ENCODE measurements at places on chromosomes 2 and 18.
A peak's percentile ranks its signal among the peaks of the same experiment; 100 is the strongest.

GRCh38 chr2:102142829-102143449, 393 bp downstream of the IL1R1 start:
- no peak for DNase-seq

DNA sequence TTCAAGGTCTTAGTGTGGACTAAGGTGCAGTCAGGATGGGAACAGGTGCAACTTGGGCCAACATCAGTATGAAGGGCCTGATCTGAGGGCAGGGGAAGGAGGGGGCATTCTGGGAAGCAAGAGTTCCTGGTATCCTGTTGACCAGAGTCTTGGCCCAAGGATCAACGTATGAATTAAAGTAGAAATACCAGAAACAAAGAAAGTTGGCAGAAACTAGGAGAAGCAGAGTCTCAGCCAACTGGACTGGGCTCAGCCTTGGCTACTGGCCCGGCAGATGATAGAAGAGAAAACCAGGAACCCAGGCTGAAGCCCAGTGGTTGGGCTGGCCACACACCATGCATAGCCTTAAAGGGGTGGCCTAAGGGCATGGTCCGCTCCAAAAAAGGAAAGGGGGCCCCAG, 2.3 kb downstream of the CETN1 start:
- no peak for DNase-seq

DNA sequence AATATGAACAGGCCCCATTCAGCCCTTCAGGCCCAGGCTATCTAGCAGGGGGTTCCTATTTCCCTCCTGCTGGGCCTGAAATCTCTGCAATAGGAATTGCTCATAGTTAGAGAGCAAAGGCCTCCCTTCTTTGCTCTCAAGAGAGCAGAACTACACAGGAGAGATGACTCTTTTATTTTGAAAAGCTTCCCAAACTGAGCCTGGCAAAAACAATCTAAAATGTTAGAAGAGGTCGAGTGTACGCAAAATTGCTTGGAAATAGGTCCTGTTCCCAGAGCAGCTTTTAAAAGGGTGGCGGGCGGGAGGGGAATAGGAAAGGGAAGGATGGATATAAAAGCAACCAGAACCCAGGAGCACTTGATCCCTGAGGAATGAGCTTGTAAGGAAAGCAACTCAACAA, 68.4 kb upstream of the APCDD1 start:
- DNase-seq, result no peak

- no peak for DNase-seq
Observed at GRCh38 chr2:207635468-207636200, 10.4 kb upstream of the METTL21A start.

- no peak for DNase-seq
Observed at GRCh38 chr2:179277429-179278196, 13.0 kb upstream of the SESTD1 start.

DNA sequence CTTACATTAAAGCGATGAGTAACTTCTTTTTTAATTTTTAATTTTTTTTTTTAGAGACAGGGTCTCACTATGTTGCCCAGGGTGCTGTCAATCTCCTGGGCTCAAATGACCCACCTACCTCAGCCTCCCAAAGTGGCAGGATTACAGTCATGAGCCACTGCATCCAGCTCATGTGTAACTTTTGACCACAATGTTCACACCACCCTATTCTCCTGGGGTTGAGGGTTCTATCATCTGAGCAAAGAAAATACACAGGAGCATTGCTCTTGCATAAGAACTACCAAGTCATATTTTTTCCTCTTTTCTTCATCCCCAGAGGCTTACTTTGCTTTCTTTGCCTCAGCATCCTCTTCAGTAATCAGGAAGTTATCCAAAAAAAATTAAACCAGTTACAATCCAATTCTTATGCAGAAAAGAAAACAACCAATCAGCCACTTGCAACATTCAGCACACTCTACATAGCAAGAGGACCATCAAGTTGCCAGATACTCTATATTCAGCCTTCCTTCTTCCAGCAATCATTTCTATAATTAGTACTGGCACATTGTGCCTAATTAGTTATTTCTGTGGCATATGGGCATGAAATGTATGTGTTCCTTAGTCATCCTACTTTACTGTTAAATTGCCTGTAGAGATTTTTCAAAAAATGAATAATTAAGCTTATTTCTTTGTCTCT, 345.6 kb downstream of the AKAIN1 start:
- no peak for DNase-seq

- peak; percentile 50 for DNase-seq
Observed at GRCh38 chr2:79887747-79888374, 375.0 kb downstream of the CTNNA2 start.

DNA sequence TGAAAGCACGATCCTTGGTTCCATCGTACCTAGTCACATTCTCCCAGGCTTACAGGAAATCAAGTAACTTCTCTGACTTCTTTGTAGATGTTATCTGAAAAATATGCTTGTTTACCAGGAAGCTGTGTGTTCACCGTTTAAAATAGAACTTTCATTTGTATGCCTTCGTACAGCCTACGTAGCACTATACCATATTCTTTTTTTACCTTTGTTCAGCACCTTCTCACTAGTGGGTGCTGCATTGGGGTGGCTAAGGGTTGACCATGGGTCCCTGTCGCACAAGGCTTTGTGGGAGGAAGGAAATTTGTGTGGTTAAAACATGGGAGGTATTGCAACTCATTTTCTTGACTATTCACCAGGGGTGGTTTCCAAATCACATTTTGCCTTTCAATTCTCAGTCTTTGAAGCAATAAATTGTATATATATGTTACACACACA, 16.6 kb downstream of the MALT1 start:
- no peak for DNase-seq

GRCh38 chr2:226329180-226329579, 470.4 kb downstream of the IRS1 start:
- DNase-seq, result no peak

GRCh38 chr2:25585189-25585588, 88.2 kb downstream of the DTNB start:
- no peak for DNase-seq

DNA sequence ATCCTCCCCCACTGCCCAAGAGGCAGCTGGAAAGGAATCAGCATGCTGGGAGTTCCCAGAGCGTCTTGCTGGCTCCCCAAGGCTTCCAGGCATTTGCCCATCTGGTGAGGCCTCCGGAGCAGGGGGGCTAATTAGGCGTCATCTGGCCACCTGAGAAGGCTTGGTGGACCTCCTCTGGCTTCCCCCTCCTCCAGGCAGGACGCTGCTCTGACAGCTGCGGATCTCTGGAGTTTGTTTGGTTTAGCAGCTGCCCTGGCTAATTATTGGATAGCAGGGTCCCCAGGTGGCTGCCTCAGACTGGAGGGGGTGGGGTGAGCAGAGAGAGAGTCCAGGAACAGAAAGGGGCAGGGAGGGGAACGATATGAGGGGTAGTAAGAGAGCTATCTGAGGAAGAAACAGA, 425.2 kb upstream of the MEX3C start:
- DNase-seq, result peak; percentile 14

GRCh38 chr18:907115-907884, 2.6 kb downstream of the ADCYAP1 start:
- peak; percentile 67 for DNase-seq

GRCh38 chr2:182240862-182241371, 185.9 kb downstream of the PDE1A start:
- DNase-seq, result peak; percentile 25

DNA sequence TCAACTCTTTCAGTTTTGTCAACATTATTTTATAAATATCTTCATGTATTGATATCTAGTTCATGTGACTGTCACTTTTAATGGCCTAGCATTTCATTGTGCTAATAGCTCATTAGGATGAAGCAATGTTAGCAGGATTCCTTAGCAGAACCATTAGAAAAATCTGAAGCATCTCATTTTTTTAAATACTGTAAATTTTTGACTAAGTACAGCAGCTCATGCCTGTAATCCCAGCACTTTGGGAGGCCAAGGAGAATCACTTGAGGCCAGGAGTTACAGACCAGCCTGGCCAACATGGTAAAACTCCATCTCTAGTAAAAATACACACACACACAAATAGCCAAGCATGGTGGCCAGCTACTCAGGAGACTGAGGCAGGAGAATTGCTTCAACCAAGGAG, 15.6 kb upstream of the ANTXR1 start:
- DNase-seq, result no peak

DNA sequence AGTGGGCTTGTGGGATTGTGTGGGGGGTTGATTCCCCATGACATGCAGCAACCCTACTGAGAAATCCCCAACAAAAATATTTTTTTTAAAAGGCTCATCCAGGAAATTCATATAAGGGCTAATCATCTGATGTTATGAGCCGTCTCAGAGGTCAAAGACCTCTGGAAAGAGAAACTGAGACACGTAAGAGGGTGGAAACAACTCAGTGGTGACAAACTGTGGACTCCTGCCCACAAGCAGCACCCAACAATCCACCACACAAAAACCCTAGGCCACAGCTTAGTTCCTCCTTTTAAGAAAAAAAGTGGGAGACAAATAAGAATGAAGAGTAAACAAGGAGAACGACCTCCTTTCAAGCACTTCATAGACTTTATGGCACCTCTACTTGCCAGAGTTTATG, 1096.1 kb upstream of the NRXN1 start:
- DNase-seq, result no peak

DNA sequence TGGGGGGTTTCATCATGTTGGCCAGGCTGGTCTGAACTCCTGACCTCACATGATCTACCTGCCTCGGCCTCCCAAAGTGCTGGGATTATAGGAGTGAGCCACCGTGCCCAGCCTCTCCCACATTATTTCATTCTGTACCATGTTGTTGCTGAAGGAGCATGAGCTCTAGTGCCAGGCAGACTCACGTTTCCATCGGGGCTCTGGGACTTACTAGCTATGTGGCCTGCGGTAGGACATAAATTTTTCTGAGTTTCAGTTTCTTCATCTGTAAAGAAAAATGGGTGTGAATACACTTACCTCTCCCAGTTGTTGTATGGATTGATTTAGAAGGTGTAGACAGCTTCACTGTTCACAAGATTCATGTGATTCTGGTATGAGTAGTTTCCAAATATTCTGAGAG, 30.8 kb upstream of the CCL20 start:
- no peak for DNase-seq

GRCh38 chr2:241959751-241960269, 90.3 kb downstream of the RTP5 start:
- no peak for DNase-seq

DNA sequence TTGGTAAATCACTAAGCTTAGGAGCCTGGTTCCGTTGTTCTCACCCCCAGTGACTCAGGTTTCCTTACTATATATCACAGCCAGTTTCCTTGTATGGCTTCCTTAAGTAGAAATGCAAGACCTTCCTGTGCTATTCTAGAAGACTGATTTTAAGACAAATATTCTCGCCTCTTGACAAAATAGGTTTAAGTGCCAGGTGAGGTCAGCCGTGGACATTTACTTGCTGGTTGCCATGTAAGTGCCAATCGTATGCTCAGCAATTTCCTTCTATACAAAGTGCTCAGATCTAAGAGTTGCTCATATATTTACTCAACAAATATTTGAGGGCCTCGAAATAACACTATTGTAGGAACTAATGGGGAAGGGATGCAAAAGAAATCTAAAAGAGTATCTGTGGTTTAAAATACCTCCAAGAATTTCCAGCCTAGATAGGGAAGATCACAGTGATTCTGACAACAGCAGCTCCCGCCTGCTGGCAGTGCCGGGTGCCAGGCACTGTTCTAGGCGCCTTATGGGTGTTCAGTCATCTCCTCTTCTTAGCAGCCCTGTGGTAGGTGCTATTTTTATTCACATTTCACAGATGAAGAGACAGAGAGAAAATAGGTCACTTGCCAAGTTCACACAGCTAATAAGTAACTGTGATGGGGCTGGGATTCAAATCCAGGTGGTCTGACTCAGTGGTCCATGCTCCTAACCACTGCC, 95.3 kb upstream of the B3GNT7 start:
- DNase-seq, result no peak

- no peak for DNase-seq
Observed at GRCh38 chr2:130720036-130720435, 8.8 kb upstream of the GPR148 start.

GRCh38 chr2:192137451-192137850, 57.3 kb downstream of the TMEFF2 start:
- DNase-seq, result no peak

GRCh38 chr2:189347540-189347939, 93.7 kb upstream of the WDR75 start:
- DNase-seq, result no peak

DNA sequence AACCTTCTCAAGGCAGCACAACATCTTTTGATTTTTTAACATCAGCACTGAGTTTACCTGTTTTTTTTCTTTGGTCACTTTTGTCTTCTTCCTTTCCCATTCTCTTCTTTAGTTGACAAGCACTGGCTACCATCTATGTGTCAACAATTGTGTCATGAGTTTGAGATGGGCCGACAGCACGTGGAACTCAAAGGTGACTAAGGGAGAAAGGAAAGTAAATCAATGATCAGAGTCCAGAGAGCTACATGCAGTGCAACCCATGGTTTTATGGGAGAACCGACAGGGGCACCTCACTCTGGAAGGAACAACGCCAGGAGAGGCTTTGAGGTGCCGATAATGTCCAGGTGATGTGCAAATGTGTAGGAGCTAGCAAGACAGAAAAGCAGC, 755.5 kb downstream of the RNF144A start:
- no peak for DNase-seq

DNA sequence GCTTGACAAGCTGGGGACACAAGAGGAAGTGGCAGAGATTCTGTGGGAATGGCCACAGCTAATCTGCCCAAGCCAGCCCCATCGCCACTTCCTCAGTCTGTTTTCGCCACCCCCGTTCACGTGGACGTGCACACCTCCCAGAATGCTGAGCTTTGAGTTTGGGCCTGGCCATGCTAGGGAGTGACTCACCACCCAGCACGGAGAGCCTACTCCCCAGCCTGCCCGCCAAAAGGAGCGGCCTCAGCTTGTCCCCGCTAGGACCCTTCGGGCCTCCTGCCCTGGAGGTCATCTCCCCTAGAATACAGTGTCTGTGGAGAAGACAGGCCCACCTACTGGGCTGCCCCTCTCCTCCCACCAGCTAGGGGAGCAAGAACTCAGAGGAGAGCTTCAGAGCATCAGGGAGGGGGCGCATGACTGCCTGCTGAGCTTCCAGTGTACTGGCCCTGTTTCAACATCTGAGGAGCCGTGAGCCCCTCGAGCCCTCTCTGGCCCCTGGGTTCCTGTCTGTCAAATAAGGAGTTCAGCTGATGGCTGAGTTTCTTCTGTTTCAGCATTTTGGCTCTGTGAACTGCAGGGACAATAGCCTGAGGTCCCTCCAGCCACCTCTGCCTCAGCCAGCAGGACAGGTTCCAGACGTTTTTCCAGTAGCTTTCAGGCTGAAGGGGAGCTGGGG, 5.1 kb downstream of the SLC35F6 start:
- no peak for DNase-seq
